Motor neuron (in vitro differentiated cells): ENCODE measurements at places on chromosomes 1 and 21. TPM values are rescaled to one million over a fixed set of nuclear protein-coding genes. Genes with fewer than 3 reads are reported as not detected.

GRCh38 chr1:34924759-34925555 is 4.5 kb downstream of the DLGAP3 start:
- no peak for ATAC-seq

- no peak for ATAC-seq
Measured at GRCh38 chr1:119859647-119860046, 36.7 kb downstream of the ADAM30 start.

The DIO1 gene
- 0.25 and 0.36 TPM in 2 replicates for total RNA-seq

- ATAC-seq, result no peak
Measured at GRCh38 chr1:37940299-37940947, 6.4 kb downstream of the INPP5B start.

- ATAC-seq, result no peak
Measured at GRCh38 chr1:91798740-91799139, 87.2 kb downstream of the TGFBR3 start.

DNA sequence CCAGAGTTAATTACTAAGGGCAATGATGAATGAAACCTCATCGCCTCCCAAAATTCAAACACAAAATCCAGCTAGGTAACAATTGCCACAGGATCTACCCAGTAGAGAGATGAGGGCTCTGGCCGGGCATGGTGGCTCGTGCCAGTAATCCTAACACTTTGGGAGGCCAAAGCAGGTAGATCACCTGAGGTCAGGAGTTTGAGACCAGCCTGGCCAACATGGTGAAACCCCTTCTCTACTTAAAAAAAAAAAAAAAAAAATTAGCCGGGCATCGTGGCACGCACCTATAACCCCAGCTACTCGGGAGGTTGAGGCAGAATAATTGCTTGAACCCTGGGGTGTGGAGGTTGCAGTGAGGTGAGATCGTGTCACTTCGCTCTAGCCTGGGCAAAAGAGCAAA is 15.8 kb downstream of the CD2 start:
- ATAC-seq, result no peak
